Activated T-helper 1 cell treated with Interleukin-2 at 50 U/mL for 16 hours (primary cell): ENCODE measurements at places on chromosomes 5 and 9.

DNA sequence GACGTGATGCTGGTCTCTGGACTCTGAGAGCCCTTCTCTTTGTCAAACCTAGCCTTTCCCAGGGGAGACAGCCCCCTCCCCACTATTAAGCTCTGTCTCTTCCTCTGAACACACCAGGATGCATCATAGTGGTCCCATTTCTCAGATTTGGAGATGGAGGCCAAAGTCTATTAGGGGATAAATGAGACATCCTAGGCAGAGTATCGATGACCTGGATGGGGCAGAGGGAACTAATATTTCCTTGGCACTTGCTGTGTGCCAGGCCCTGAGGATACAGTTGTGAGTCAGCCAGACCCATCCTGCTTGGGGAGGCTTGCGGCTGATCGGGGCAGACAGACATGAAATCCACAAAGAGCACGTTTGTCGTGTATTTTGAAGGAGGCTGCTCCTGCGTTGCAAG is 5.2 kb downstream of the DNM1 start:
- DNase-seq = no peak

DNA sequence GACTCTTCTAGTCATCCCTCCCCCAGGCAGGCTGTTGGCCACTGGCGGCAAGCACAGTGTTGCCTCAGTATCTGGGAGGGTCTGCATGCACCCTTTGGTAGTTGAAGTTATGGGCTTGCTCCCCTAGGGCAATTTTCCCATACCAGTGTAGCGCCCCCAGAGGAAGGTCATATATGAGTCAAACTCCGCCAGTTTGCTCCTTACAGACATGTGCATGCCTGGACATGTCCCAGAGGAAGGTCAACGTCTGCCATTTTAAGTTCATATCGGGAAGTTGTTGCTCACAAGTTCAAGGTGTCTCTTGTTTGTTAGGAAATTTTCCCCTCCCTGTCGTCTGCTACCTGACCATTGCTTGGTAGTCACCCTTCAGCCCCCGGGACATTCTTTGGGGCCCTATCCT is 51.3 kb upstream of the MROH2B start:
- no peak for DNase-seq

- DNase-seq = no peak
These were observed 85.1 kb downstream of the MACROH2A1 start for GRCh38 chr5:135313946-135314345.

DNA sequence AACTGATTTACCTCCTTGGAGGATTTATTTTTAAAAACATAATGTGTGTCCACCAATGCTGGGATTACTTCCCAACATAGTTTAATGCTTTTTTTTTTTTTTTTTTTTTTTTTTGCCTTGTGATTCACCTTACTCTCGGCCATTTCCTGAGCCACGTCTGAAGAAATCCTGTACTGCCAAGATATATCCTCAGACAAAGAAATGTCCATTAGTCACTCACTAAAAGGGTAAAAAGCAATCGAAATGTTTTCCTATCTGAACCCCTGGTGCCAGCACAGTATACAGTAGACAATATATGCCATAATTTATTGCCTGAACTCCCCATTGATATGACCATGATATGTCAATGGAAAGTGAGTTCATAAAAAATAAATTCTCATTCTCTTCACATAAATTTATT is 344.1 kb downstream of the BNC2 start:
- DNase-seq = no peak

DNA sequence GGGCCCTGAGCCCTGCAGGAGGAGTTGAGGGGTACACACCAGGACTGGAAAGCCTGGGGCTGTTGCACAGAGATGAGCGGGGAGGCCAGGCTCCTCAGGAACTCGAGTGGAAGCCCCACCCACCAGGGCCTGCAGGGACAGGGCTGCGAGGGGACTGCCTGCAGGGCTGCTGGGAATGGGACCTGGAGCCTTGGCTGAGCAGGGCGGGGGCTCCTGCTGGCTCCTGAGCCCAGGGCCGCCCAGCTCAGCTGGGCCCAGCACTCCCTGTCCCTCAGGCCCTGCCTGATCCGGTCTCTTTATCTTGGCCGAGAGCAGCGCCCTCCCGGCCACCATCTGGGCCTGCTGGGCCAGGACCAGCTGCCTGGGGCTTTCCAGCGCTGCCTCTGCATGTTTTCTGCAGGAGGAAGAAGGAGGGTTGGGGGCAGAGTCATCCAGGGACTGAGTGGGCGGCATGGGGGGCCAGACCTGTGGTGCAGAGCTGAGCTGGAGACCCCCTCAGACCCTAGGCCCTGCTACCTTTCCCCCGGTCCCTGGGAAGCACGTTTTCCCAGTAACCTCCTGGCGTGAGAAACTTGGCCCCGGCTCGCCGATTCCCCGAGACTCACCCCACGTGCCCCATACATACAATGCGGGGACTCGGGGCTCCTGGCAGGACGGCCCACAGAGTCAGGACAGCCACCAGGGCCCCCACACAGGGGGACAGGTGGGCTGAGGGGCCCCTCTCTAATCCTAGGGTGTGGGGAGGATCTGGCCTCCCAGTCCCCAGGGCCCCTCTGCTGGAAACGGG is 9.4 kb downstream of the LCN12 start:
- no peak for DNase-seq

DNA sequence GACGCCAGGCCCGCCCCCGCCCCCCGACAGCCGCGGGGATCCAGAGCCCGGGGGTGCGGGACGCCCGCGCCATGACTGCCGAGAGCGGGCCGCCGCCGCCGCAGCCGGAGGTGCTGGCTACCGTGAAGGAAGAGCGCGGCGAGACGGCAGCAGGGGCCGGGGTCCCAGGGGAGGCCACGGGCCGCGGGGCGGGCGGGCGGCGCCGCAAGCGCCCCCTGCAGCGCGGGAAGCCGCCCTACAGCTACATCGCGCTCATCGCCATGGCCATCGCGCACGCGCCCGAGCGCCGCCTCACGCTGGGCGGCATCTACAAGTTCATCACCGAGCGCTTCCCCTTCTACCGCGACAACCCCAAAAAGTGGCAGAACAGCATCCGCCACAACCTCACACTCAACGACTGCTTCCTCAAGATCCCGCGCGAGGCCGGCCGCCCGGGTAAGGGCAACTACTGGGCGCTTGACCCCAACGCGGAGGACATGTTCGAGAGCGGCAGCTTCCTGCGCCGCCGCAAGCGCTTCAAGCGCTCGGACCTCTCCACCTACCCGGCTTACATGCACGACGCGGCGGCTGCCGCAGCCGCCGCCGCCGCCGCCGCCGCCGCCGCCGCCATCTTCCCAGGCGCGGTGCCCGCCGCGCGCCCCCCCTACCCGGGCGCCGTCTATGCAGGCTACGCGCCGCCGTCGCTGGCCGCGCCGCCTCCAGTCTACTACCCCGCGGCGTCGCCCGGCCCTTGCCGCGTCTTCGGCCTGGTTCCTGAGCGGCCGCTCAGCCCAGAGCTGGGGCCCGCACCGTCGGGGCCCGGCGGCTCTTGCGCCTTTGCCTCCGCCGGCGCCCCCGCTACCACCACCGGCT is 1.0 kb downstream of the FOXE1 start:
- no peak for DNase-seq

GRCh38 chr5:59786334-59786805 is 107.2 kb downstream of the PDE4D start:
- DNase-seq = no peak

- DNase-seq = no peak
These were observed 53.8 kb upstream of the RANBP3L start for GRCh38 chr5:36355516-36355915.

GRCh38 chr5:24643880-24644279 is 898 bp downstream of the CDH10 start:
- DNase-seq = no peak

- no peak for DNase-seq
These were observed 153.3 kb downstream of the ESM1 start for GRCh38 chr5:54832045-54832444.

GRCh38 chr5:103590221-103590620 is 27.6 kb upstream of the NUDT12 start:
- DNase-seq = no peak

DNA sequence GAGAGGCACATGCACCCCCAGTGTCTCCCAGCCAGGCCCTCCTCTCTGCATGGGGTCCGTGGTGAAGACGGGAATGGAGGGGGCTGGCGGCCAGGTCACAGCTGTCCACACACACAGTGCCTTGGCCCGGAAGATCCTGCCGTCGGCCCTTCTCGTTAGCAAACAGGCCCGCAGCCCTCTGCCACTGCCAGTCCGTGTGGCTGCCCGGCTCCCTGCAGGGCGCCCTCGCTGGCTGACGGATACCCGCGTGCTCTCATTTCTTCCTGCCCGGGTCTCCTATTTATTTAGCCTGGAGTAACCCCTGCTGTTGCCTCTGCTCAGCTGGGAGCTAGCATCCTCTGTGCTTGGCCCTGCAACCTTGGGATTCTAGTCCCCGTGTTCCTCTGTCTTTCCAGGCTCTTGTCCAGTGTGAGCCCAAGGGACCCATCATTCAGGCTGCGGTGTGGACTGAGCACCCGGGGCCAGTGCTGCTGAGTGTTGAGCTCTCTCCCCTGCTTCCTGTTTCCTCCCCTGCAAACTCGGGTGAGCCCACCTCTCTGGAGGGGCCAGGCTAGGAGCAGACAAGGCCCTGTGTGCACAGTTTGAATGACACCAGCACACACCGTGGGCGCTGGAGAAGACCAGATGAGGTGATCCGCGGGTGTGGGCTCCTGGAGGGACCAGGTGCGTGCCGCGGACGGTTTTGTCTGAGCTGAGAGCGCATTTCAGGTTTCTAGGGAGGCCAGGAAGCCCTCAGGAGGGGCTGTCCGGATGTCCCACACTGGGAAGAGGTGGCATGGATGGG is 14.6 kb upstream of the RNU6ATAC start:
- no peak for DNase-seq

DNA sequence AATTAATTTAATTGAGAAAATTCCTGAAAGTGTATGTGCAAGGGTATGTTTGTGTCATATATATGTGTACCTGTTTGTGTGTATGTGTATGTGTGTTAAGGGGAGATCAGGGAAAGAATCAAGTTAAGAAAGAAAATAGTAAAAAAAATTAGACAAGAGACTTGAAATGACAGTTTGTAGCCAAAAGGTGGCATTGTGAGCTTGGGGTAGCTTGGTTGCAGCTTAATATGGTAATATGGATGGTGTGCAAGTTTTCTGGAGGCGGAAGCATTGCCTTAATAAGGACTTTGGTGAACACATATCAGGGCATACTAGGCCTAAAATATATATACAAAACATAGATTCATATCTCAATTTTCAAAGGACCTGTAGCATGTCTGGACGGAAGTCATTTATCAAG is 129.9 kb downstream of the INSYN2B start:
- DNase-seq = no peak

- DNase-seq = no peak
These were observed 9.9 kb downstream of the RAD50 start for GRCh38 chr5:132566657-132567056.

- no peak for DNase-seq
These were observed 952 bp upstream of the AMACR start for GRCh38 chr5:34008802-34009201.

GRCh38 chr5:73633060-73633459 is 7.1 kb downstream of the ARHGEF28 start:
- DNase-seq = no peak

- DNase-seq = no peak
These were observed 82.2 kb downstream of the TRIO start for GRCh38 chr5:14225173-14225834.

DNA sequence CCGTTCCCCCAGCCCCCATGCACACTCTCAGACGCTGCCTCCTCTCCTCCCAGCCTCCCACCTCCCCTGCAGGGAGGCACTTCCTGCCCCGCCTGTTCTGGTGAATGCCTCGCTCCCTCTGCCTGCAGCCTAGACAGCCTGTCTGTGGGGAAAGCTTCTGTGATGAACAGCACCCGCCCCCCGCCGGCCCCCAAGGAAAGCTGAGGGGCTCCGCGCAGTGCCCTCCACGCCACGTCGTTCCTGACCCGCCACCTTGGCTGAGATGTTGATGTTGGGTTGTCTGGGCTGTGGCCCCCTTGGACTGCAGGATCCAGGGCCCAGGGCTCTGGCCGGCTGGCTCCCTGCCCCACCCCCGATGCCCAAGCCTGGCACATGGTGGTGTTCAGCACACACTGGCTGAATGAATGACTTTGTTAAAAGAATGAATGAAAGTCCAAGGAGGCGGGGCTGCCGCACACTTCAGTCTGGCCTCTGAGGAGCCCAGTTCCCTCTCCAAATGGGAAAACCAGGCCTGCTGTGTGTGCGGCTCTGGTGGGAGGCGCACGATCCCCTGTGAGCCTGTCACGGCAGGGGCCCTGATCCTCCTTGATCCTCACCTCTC is 2.1 kb upstream of the MYMK start:
- DNase-seq = no peak

DNA sequence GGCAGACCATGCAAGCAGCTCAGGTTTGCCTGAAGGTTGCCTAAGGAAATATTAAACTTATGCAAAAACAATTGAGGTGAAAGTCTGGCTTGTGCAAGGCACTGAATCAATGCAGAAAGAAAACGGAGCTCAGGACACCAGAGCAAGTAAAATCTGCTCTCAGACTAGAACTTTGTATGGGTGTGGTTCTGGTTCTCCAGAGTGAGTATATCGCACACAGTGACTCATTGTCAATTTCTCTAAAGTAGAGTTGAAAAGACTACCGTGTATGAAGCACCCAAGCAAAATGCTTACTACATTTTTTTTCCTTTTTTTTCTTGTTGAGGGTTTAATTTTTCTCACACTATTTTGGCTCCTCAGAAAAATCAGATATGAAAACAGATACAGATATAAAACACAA is 650.3 kb upstream of the CDH10 start:
- DNase-seq = no peak

- DNase-seq = no peak
These were observed 43.7 kb upstream of the SHOC1 start for GRCh38 chr9:111838439-111838838.

DNA sequence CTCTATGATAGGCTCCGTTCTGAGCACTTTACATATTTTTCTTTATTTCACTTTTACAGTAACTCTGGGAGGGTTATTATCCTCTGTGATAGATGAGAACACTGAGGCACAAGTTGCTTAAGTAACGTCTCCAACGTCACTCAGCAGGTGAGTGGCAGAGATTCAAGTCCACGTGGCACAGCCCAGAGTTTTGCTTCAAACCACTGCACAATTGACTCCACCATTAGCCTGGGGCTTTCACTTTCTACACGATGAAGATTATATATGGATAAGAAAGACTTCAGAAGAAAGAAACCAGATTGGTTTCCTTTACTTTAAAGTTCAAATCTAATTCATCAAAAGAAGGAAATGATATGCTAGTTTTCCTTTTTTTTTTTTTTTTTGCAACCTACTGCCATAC is 245.9 kb downstream of the SYK start:
- no peak for DNase-seq

DNA sequence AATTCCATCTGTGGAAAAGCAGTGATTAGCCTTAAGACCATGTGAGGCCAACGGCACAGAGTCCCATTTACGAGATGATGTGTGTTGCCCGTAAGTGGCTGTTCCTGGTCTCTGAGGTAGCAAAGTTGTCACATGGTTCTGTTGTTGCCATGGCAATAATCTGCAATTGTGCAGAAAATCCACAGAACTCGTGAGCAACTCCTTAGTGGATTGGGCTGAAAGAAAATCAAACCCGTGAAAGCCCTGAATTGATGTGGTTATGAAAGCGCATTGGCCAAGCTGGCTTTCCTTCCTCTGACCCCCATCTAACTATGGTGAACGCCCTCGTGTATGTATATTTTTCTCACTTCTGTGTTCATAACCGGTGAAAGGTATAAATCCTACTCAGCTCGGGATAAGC is 614.7 kb downstream of the EBF1 start:
- no peak for DNase-seq

- no peak for DNase-seq
These were observed 145.1 kb upstream of the FSTL4 start for GRCh38 chr5:133757396-133757945.
